Activated CD8-positive, alpha-beta memory T cell treated with anti-CD3 and anti-CD28 coated beads for 1 hour (primary cell): ENCODE measurements at places on chromosomes 7 and 10.

DNA sequence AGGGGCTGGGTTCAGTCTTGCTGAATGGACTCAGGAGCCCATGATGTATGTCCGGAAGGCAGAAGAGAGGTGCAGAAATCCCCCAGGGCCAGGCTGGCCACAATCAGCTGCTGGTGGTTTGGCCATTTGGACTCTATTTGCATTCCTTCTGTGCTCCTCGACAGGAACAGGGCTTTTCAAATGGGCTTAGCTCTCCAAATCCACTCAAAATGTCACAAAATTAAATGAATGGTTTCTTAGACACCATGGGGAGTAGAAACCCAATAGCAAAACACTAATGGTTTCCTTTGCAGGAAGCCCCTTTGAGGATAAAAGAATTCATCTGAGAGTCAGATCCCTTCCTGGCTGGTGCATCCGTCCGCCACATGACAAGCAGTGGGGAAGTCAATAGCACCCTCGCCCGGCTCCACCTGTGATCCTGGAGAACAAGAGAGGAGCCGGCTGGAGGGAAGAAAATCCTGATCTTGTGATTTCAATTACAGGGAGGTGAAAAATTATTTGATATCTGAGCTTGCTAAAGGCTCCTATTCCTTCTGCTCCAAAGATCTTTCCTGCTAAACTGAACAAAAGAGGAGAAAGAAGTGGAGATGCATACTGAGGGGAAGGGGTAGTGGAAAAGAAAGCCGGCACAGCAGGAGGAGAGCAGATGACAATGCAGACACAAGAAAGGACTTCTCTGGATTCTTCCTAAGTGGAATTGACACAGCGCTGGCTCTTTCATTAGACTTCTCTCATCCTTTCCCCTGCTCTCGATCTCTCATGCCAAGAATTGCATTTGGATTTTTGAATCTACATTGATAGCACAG lies 190.7 kb downstream of the C7orf25 start:
- no peak for DNase-seq

GRCh38 chr10:74008212-74008731 lies 10.4 kb downstream of the VCL start:
- DNase-seq: no peak

DNA sequence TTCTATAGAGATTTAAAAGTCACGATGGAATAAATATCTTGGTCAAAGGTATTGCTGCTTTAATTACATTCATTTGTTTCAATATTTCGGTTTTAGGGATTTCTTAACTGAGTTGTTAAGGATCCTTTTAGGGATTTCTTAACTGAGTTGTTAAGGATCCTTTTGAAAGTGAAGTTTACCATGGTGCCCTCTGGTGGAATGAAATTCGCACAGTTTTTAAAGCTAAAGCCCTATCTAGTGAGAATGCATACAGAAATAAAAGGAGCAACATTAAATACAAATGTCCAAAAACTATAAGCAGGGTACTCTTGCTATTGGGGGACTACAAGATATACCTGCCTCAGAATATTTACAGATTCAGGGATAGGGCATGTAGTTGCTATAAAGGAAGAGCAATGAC lies 193.7 kb downstream of the RNLS start:
- no peak for DNase-seq

DNA sequence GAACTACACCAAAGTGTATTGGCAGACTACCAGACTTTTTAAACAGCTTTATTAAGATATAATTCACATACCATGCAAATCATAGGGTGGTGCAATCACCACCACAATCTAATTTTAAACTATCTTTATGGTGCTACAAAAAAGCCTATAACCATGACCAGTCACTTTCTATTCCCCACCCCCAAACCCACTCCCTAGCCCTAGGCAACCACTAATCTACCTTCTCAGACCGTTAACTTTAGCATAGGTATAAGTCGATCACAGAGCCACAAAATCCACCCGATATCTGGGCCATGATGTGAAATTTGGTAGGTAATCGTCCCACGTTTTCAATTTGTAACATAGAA lies 536 bp upstream of the POM121 start:
- no peak for DNase-seq

DNA sequence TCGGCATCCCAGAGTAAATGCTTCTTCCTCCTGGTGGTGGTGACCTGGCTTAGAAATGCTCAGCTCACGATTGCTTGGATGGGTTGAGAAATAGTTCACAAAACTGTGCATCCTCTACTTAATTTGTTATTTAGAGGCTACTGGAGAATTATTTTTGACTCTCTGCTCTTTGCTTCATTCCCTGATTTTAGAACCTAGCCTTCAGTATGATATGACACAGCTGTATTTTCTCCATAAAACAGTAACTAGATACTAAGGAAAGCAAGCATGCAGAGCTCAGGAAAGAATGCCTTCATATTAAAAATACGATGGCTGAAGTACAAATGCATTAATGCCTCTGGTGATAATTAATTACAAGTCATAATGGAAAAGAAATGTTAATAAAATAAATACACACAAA lies 602.0 kb upstream of the COBL start:
- no peak for DNase-seq

- no peak for DNase-seq
Observed at GRCh38 chr10:91799612-91799975, 1.4 kb downstream of the TNKS2 start.

- DNase-seq: no peak
Observed at GRCh38 chr7:85285527-85285926, 98.7 kb upstream of the SEMA3D start.

- DNase-seq: no peak
Observed at GRCh38 chr10:78148961-78149612, 115.4 kb downstream of the RPS24 start.

GRCh38 chr10:5576154-5576748 lies 51.5 kb downstream of the CALML3 start:
- no peak for DNase-seq

GRCh38 chr10:53052521-53053164 lies 280.1 kb upstream of the MBL2 start:
- no peak for DNase-seq

- no peak for DNase-seq
Observed at GRCh38 chr10:132411561-132412253, 14.7 kb downstream of the PWWP2B start.

- no peak for DNase-seq
Observed at GRCh38 chr7:36683111-36683510, 41.2 kb downstream of the AOAH start.

GRCh38 chr7:140425718-140426117 lies 21.9 kb downstream of the RAB19 start:
- DNase-seq: no peak

- DNase-seq: no peak
Observed at GRCh38 chr7:47454069-47454973, 127.6 kb downstream of the TNS3 start.

DNA sequence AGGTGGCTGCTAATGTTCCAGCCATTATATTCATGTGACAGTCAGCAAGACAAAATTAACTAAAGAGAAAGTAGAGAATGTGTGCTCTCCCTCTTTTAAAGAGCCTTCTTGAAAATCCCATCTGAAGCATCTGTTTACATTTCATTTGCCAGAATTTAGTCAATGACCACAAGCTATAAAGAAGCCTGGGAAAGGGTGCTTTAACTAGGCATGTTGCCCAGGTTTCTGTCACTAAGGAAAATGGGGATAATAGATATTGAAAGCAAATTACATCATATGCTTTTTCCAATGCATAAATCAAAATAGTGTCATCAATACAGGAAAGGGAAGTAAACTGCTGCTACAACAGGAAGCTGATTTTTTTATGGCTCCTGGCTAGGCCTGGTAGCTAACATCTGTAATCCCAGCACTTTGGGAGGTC lies 67.7 kb downstream of the ELAPOR2 start:
- no peak for DNase-seq

DNA sequence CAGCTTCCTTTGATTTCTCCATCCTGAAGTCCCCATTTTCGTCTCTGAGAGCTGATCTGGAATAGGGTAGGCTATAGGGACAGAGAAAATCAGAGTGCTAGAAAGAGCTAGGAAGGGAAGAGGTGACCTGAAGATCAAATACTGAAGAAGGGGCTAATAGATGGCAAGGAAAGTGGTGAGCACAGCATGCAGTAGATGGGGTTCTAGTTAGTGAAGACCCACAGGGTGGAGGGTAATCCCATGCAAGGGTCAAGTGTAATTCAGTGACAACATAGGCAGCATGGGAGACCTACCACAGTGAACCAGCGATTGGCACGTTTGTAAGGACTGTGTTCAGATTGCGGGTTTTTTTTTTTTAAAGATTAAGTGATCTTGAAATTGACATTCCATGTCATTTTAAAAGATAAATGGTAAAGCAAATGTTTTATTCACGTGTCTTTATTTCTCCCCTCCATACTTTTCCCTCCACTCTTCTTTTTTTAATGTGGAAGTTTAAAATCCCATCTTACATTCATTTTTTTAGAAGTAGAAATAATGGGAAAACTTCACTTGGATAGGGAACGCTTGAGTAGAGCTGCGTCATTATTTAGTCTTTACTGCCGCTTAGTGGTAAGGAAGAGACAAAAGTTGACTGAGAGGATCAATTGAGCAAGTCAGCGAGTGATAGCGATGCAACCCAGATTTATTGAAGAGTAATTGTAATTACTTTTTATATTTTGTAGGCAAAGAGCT lies 21.0 kb upstream of the ABI1 start:
- DNase-seq: no peak

DNA sequence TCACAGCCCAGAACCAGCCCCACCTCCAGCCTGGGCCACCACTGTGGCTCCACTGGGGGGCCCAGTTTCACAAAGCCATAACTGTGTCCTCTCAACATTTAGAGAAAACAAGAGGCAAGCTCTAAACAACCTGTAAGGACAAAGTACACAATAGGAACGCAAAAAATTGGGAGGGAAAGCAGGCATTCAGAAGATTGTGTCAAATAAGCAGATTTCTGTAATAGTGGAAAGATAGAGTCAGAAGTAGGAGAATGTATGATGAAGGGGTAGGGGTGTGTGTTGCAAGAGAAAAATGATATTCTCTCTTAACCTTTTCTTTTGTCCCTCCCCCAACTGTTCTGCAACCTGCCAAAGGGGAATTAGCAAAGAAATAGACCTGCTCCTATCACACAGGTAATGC lies 449.9 kb upstream of the NPVF start:
- no peak for DNase-seq

- DNase-seq: no peak
Observed at GRCh38 chr7:134400859-134401258, 58.0 kb downstream of the AKR1B1 start.

DNA sequence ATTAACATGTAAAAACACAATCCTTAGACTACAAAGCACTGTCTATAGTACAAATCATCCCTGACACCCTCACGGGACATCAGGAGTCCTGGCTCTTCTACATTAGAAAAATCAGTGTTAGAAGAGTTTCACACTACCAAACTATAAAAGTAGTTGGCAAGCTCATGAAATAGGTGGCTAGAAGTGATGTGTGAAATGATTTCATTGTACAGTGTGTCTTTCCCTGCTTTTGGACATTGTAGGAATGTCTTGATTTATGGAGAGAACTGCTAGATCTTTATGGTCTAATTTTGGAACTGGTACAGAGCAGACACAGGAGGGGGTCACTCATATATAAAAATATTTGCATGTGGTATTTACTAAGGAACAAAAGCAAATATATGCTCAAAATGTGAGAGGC lies 33.2 kb downstream of the SEMA3A start:
- DNase-seq: no peak

- DNase-seq: no peak
Observed at GRCh38 chr7:23607866-23608265, 10.7 kb downstream of the CCDC126 start.

DNA sequence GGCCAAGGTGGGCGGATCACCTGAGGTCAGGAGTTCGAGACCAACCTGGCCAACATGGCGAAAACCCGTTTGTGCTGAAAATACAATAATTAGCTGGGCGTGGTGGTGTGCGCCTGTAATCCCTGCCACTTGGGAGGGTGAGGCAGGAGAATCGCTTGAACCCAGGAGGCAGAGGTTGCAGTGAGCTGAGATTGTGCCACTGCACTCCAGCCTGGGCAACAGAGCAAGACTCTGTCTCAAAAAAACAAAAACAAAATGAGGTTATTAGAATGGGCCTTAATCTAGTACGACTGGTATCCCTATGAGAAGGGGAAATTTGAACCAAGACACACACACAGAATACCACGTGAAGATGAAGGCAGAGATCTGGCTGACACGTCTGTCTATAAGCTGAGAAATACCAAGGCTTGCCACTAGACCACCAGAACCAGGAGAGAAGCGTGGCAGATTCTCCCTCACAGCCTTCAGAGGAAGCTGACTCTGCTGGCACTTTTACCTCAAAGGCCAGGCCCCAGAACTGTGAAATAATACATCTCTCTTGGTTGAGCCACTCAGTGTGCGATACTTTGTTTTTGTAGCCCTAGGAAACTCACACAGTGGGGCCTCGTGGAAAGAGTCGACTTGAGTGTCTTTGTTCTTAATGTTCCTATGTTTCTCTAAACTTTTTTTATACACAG lies 59.6 kb downstream of the TMEM209 start:
- no peak for DNase-seq

GRCh38 chr10:86775870-86776180 lies 19.4 kb downstream of the BMPR1A start:
- DNase-seq: no peak

- DNase-seq: no peak
Observed at GRCh38 chr7:127587663-127588018, 570 bp upstream of the ARF5 start.
